ENCODE measurements at places on chromosomes 4 and X.

GRCh38 chr4:169854090-169854489 is 96.3 kb upstream of the HPF1 start:
- no peak for DNase-seq

GRCh38 chrX:132393485-132393884 is 95.4 kb downstream of the MBNL3 start:
- DNase-seq, result no peak

DNA sequence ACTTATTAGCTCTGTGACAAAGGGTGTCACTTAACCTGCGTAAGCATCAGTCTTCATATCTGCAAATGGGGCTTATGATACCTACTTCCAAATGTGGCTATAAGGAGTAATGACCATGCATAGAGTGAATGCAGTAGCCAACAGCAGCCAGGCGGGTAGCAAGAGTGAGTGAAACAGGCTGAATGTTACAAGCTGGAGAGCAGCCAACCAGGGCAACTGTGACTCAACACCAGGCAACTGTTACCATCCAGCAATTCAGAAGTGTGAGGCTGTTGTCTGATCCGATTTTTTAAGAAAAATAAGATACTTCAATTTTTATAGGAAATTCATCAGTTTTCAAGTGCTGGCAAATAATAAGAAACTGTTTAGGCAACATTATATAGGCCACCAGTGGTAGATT is 270.2 kb upstream of the TAPT1 start:
- no peak for DNase-seq

- no peak for DNase-seq
These were observed 184.6 kb downstream of the OR13H1 start for GRCh38 chrX:131728295-131729145.

DNA sequence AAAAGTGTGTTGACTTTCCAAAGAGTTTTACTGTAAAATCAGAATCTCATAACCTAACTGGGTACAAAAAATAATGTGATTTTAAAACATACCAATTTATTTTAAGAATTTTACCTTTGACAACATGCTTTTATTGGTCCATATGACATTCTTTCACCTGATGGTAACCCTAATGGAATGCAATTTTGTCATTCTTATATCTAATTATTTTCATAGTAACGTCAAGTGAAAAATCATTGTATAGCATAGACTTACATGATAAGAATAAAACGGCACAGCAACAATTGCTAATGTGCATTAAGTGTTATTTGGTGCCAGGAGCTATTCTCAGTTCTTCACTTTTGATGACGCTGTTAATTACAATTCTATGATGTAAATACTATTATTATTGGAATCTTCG is 13.6 kb downstream of the UNC5C start:
- no peak for DNase-seq

GRCh38 chr4:7187691-7188090 is 4.6 kb upstream of the SORCS2 start:
- no peak for DNase-seq

GRCh38 chrX:45515262-45516215 is 314.9 kb upstream of the DIPK2B start:
- peak; percentile 82 for DNase-seq

- no peak for DNase-seq
These were observed 92.7 kb downstream of the SPATA18 start for GRCh38 chr4:52143815-52144214.

DNA sequence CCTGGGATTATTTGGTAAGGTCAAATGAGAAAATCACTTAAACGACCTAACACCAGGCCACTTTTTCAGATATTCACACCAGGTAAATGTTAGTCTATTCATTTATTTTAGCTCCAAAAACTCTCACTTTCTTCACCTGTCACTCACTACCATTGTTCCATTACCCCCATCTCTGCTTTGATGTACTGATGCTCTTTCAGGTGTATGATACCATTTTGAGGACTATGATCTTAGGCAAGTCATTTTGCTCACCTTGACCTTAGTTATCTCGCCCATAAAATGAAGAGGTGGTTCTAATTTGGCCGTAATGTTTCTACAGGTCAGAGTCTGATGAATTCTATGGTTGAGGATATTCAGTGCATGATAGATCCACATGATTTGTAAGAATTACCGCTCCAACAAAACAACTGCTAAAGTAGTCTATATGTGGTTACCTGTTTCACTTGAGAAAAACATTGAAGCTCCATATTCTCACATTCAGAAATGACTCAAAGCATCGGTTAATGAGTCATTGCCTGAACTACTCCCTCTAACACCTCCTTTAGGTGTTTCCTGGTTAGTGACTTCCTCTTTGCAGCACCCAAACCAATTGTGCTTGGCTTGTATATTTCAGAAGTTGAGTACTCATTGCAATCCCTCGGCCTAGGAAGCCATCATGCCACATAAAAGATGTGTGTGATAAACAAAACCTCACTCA is 4.5 kb downstream of the DTHD1 start:
- DNase-seq, result peak; percentile 76

GRCh38 chr4:182015893-182016292 is 227.3 kb upstream of the TENM3 start:
- no peak for DNase-seq

- no peak for DNase-seq
These were observed 43.0 kb downstream of the TFDP3 start for GRCh38 chrX:133175162-133175561.

DNA sequence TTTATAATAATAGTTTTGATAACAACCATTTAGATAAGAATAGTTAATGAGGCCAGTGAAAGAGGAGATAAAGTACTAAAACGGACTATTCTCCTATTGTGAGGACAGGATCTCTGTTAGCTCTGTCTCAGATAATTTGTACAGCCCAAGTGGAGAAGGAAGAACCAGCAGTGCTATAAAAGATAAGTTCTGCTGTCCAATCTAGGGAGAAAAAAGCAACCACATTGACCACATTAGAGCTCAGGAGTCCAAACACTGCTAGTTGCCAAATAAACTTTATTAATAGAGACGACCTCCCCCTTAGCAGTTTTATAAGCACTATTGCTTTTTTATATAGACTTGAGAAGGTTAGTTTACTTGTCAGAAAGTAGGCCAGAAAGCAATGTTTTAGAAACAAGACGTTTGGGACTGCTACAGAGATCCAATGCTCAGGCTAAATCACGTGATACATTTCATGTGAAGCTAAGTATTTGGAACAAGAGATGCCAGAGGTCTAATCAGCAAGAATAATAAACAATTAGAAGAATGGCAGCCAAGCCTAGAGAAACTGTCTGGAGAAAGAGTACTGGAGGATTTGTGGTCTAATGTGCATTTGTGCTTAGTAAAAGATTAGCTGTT is 15.9 kb downstream of the IL15 start:
- no peak for DNase-seq

GRCh38 chr4:153877898-153878297 is 89.0 kb upstream of the SFRP2 start:
- no peak for DNase-seq

- DNase-seq, result no peak
These were observed 78.4 kb upstream of the MAP3K15 start for GRCh38 chrX:19593690-19594089.

DNA sequence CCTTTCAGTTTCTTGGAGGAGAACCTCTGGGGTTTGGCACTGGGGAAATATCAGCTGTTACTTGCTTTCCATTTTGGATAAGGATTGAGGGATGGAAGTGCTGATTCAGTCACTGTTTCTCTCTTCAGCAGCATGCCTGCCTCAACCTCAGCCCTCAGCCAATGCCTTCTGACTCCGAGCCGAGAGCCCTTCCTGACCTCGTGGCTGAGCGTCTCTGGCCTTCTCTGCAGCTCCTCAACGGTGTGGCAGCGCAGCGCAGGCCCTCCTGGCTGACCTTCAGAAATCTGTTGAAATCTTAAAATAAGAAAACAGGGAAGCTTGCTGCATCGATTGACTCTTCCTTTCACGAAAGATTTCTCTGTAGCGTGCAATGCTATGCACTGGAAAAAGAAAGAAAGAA is 434.3 kb upstream of the FAT1 start:
- no peak for DNase-seq

- DNase-seq, result no peak
These were observed 1.3 kb downstream of the SLC6A8 start for GRCh38 chrX:153688911-153689590.

GRCh38 chrX:112941209-112941837 is 100.7 kb upstream of the AMOT start:
- DNase-seq, result no peak

DNA sequence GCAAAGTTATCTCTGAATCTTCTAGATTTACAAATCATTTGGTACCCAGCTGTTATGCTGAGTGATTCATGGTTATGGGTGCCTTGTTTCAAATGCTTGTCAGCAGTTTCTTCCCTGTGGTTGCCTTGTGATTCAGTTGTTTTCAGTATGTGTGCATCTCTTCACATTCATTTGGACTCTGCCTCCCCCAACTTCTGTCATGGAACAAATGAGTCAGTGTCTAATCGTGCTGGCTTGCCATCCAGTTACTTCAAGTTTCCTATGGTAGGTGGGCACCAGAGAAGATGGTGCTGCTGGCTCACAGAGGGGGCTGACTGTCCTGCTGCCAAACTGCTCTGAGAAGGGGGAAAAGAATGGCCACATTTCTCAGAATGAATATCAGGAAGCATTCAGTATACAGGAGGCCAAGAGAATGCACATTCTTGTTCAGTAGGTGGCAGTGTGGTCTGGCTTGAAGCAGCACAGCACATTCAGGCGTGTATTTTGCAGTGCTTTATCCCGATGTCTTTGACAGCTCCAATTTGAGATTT is 260.9 kb downstream of the GLUD2 start:
- DNase-seq, result no peak

DNA sequence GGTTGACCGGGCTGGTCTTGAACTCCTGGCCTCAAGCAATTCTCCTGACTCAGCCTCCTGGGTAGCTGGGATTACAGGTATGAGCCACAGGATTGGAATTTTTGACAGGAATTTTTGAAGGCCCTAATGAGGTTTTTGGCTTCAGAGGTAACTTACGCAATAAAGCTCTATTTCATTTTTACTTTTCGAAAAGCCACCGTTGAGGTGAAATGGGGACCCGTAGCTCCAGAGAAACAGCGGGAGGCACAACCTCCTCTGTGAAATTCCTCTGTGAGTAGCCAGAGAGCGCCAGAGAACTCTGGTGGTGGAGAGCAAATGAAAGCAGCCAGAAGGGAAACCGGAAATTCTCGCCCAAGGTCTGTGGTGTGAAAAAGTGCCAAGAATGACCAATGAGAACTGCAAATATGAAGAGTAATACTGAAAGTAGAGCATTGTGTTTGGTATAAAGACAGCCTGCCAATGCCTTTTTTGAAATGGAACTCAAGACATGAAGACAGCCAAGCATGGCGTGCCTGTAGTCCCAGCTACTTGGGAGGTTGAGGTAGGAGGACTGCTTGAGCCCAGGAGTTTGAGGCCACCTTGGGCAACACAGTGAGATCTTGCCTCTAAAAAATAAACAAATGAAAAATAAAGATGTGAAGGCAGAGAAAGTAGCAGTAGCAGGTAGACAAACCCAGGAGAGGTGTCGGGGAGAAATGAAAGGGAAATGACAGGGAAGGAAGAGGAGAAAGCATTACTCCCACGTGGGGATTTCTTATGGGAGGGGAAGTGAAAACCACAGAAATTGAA is 33.0 kb upstream of the TMEM131L start:
- peak; percentile 75 for DNase-seq

- no peak for DNase-seq
These were observed 39.5 kb downstream of the SORBS2 start for GRCh38 chr4:185772391-185773093.

DNA sequence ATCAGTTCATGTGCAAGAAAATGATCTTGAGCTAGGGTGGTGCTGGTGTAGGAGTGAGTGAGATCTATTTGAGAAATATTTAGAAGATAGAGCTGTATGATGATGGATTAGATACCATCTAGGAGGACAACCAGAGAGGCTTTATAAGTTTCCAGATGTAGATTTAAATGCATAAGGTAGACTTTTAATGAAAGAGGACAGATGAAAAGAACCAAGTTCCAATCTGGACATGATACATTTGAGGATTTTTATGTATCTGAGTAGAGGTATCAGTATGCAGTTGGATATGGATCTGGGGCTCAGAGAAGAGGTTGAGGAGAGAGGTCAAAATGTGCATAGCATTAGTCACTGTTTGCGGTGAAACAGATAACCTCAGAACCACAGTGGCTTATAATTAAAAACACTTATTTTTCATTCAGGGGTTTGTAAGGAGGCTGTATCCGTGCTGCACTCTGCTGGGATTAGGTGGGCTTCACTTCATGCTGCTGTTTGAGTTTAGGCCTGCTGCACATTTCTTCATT is 348.7 kb downstream of the BMPR1B start:
- DNase-seq, result no peak

DNA sequence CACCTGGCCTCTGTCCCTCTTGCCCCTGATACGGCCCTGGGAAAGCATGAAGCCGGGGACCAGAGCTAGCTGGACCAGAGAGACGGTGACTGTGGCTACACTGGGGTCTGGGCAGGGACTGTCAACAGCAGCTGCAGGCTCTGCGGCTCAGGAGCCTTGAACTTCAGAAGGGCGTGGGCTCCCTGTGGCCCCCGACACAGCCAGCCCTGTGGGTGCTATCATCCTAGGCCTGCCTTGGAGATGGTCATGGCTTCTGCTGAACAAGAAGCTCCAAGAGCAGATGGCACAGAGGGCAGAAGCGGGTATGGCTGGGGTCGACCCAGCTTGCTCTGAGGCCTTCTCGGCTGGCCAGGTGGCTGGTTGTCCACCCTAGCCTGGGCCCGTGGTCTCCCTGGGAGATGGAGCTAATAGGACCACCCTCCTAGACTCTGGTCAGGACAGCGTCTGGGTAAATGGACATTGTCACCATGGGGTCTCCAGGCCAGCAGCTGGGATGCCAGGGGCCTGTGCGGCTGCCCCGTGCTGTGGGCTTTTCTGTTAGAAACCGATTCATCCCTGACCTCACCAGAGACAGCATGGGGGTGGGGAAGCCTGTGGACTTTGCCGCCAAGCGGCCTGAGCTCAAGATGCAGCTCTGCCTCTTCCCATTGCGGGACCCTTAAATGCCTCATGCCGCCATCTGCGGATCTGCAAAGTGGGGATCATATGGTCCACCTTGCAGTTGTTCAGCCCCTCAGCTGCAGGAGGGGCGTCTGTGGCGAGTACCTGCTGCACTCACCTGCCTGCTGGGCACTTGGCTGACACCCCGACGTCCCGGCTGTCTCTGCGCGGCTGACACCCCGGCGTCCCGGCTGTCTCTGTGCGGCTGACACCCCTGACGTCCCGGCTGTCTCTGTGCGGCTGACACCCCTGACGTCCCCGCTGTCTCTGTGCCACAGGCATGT is 21.1 kb downstream of the CPZ start:
- no peak for DNase-seq

GRCh38 chr4:136831553-136831952 is 700.7 kb downstream of the PCDH18 start:
- no peak for DNase-seq

DNA sequence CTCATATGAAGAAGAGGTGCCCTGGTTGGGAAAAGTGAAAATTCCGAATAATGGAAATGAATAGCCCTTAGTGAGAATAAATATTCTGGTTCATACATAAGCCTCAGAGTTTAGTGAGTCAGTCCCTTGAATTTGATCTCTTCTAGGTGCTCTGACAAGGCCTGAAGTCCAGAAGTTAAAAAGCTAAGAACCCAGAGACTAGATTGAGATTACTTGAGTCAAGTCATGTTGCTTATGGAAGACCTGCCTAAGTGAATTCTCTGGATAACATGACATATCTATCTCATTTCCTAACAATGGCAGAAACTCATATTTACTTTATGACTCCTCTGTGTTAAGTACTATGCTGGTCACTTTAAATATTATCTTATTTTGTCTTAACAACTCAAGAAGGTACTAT is 10.5 kb upstream of the PRSS48 start:
- DNase-seq, result no peak
